Stimulated activated CD4-positive, alpha-beta T cell treated with anti-CD3 and anti-CD28 coated beads, Interleukin-1b, Interleukin-23, amount 100 ng/mL, for 1 hour (primary cell): ENCODE measurements at places on chromosomes 6 and 20.

- no peak for DNase-seq
Measured at GRCh38 chr6:63637865-63638445, 2.4 kb downstream of the PHF3 start.

DNA sequence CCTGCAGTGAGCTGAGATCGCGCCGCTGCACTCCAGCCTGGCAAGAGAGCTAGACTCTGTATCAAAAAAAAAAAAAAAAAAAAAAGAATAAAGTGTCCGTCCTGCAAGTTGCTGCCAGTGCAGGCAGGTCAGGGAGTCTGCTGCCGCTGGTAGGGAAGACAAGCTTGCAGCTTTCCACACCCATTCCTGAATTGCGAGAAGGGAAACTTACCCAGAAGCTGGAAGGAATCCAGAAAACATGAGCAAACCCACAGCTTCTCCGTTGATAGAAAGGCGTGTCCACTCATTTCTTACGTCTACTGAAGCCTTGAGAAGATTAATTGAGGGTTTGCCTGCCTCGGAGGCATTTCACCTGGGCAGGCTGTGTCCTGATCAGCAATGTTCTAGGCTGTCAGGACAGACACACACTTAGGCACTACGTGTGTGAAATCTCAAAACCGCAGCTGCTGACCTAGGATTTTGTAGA is 61.6 kb upstream of the DSP start:
- DNase-seq: no peak

- no peak for DNase-seq
Measured at GRCh38 chr20:62536871-62537401, 61.1 kb upstream of the GATA5 start.

- no peak for DNase-seq
Measured at GRCh38 chr20:36528176-36528874, 13.0 kb upstream of the MYL9 start.

- DNase-seq: no peak
Measured at GRCh38 chr6:169158174-169158573, 95.5 kb downstream of the THBS2 start.

DNA sequence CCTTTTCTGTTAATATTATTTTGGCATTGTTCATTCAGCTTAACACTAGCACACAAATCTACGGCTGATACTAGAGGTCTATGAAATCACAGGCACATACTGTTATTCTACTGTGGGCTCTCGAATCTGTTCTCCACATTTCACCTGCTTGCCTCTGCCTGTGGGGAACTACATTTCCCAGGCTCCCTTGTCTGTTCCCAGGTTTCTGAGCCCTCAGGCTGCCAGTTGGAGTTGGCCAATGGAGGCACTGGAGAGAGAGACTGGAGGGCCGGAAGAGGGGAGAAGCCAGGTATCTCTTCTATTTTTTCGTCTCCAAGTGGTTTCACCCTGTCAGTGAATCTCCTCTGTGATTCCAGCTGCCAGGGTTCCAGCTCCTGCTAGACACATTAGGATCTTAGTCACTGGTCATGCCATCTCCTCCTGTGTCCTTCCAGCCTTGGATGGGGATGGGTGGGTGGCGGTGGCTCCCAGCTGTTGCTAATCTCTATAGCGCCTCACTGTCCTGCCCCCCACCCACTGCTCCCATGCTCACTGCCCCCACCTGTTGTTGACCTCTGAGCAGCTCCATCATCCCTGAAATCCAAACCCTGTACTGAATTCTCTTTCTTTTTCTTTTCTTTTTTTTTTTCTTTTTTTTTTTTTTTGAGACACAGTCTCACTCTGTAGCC is 188.2 kb downstream of the LRFN2 start:
- no peak for DNase-seq
